ENCODE measurements at places on chromosomes 1 and 21.

DNA sequence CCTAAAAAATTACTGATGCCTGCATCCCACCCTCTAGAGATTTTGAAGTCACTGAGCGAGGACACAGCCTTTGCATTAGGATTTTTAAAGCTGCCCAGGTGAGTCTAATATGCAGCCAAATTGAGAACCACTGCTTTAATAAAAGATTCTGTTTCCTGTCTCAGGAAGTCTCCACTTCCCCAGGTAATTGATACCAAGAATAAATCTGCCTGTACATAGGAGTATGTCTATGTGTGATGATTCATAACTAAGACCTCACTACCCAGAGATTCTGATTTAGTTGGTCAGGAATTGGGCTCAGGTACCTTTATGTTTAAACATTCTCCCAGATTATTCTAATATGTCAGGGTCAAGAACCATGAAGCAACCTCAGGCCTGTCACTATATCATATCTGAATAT is 108.8 kb upstream of the ARTN start:
- no peak for DNase-seq

GRCh38 chr1:228405979-228406228 is 731 bp downstream of the TRIM11 start:
- no peak for DNase-seq

DNA sequence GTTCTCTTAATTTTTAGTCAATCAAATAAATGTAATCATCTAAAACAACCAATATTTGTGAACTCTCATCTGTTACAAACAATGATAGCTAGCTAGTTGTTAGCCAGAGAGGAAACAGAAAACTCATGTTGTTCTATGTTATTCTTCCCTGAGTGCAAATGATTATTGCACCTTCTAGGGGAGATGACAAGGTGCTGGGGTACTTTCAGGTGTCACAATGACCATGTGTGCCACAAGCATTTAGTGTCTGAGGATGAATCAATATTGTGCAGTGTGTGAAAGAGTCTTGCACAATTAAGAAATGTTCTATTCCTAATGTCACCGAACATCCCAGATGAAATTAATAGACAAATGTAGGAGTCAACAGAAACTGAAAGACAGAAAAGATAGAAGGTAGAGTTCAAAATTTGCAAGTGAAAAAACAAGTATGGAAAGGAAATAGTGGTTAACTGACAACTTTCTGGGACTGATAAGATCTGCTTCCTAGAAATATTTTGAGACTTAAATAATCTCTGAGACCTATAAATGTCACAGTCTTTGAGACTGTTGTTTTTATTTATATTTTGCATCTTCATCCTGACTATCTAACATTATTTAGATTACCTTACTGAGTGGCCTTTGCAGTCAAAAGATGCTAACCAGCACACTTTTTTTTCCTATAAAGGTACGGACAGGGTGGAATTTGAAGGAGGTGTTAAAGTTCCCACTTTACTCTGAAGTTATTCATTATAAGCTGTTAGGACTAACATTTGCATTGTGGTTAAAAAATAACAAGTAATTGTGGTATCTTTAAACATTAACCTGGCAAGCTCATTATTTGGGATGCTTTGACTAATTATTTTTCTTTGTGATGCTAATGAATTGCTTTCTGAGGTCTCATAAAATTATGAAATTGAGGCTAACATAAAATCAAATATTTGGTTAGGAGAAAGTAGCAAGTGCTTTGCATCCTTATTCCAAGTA is 21.6 kb upstream of the DPYD start:
- DNase-seq = no peak

GRCh38 chr21:37370152-37371040 is 3.8 kb downstream of the DYRK1A start:
- no peak for DNase-seq

GRCh38 chr1:239058190-239058589 is 328.2 kb upstream of the CHRM3 start:
- DNase-seq = no peak

DNA sequence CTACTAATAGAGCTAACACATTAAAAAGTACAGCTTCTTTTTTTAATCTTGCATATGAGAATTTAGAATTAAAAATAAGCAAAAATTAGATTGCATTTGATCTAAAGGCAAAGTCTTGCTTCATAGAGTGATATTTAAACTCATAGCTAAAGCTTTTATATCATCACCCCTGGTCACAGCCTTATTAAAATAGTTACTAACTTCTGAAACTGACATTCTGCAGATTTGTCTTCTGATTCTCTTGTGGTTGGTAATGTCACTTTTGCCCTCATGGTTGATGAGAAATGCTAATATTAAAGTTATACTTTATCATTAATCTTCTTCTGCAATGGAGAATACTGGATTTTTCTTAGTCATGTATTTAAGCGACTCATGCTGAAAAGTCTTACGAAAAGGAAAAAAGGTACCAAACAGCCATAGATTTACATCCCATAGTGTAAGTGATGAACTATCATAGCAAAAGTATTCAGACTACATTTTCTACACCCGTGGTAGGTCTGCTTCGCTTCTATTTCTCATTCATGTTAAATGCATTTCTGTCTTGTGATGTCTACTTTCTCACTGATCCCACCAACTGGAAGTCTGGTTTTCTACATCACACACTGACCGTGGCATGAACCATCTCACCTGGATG is 330.5 kb upstream of the B3GALT2 start:
- DNase-seq = no peak

DNA sequence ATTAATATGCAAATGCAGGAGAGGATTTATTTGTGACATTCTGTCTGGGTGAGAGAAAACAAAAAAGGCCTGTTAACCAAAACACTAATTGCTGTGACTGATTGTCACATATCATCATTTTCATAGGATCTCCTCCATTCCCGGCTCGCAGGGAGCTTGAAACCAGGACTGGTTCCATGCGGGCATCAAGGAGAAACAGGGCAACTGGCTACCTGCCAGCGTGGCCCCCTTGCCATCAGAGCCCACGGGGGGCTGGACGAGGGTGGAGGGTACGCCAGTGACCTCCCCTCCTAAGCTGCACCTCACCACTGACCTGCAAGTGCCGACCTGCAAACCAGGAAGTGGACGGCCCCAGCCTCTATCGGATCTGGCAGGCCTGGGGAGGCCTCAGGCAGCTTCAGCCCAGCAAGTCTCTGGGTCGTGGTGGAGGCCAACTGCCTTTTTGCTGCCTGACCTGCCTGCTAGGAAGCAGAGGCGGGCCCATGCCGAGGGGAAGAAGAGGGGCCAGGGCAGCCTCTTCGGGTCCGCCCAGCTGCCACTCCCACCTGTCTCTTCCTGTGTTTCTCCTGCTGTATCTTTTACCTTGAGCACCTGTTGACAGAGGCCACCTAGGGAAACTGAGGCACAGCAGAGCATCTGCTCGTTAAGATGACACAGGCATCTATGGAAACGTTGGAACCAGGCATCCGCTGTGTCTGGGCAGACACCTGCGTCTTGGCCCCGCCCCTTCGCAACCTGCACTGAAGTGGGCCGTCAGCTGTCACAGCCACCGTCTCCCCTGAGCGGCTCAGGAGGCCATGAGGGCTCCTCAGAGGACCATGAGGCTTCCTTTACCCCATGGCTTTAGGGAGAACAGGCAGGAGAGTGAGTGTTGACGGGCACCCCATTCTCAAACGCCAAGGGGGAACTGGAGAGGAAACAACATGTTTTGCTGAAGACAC is 74.8 kb downstream of the CASZ1 start:
- DNase-seq = no peak

GRCh38 chr1:75673885-75674284 is 50.6 kb upstream of the ACADM start:
- no peak for DNase-seq

DNA sequence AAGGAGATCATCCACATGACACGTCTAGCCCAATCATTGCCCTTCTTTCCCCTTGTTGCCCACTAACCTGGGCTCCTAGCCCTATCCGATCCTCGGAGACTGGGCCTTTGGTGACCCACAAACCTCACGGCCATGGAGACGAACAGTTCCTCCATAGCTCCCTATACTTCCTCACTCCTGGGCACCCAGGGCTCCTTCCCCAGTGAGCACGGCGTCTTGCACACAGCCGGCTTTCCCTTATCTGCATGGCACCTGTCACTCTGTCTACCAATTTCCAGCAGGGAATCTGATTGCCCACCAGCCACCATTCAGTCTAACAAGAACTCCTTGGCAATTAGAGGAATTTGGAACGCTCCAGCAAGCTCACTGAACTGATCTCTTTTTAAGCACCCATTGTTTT is 3.1 kb downstream of the GNG4 start:
- no peak for DNase-seq

- DNase-seq = no peak
Measured at GRCh38 chr1:171910786-171911185, 69.5 kb downstream of the DNM3 start.

DNA sequence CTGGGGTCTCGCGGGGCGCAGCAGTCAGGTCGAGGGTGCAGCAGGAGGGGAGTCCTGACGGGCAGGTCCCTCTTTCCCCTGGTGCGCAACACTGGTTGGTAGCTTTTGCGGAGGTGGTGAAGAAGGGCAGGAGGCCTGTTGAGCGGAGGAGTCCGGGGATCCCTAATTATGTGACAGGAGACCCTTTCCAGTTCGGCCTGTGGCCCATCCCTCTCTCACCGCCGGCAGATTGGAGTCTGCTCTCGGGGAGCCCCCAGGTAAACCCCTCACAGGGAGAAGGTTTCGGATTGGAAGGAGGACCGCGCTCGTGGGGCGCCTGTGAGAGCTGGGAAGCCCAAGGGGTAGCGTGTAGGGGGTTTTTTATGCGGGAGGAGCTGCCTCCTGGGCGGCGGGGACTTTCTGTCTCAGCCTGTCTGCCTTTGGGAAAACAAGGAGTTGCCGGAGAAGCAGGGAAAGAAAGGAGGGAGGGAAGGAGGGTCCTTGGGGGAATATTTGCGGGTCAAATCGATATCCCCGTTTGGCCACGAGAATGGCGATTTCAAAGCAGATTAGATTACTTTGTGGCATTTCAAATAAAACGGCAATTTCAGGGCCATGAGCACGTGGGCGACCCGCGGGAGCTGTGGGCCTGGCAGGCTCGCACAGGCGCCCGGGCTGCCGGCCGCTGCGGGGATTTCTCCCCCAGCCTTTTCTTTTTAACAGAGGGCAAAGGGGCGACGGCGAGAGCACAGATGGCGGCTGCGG is 9.5 kb downstream of the SIM2 start:
- no peak for DNase-seq

DNA sequence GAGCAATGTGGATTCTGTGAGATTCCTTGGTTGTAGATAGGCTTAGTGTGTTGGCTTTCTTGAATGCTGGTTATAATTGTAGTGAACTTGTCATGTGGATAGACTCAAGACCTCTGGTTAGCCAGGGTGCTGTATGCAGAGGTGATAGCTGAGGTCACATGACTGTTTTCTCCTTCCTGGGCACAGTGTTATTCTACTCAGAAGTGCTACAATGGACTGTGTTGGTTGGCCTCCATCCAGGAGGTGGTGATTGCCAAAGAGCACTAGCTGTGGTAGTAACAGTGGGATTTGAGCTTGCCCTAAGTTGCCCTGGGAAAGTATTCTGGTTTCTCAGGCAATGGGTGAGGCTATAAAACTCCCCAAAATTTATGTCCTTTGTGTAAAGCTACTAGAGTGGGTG is 71.6 kb downstream of the SH3BGR start:
- no peak for DNase-seq

DNA sequence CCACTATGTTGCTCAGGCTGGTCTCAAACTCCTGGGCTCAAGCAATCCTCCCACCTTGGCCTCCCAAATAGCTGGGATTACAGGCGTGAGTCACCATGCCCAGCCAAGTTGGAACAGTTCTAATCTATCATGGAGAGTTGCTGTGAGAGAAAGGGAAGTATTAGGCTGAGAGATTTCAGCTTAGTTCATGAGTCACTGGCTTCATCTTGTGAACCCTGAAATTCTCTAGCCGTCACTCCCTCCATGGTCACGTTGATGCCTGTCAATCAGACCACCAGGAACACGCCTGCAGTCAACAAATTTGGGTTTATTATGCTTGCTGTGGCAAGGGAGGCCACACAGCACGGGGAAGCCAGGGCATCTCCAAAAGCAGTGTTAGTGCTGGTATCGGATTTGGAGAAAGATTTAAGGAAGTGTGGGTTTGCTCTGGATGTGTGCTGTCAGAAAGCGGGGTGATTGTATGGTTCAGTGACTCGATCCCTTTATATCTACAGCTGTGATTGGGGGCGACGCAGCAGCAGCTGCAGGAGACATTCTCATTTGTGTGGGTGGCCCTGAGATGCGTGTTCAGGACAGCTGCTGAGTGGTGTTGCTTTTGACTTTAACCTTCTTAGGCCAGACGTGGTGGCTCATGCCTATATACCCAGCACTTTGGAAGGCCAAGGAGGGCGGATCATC is 18.7 kb downstream of the UQCRHL start:
- DNase-seq = no peak

- DNase-seq = no peak
Measured at GRCh38 chr1:83098131-83098530, 900.8 kb downstream of the TTLL7 start.

DNA sequence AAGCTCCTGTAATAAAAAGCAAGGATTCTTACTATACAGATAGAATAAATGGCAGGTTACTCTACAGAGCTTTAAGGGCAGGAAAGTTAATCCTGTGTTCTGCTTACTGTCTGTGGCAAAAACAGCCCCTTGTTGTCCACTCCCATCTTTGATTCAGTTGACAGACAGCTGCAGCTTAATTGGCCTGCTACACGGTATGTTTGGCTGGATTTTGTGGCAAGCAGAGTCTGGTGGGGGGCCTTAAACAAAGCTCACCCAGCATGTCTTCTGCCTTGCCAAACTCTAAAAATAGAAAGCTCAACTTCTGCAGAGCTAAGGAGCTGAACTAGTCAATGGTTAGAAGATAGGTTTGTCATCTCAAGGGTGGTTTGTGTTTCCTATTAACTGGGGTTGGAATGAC is 407.2 kb downstream of the HLX start:
- DNase-seq = no peak

GRCh38 chr1:40650075-40650474 is 15.4 kb downstream of the RIMS3 start:
- no peak for DNase-seq

DNA sequence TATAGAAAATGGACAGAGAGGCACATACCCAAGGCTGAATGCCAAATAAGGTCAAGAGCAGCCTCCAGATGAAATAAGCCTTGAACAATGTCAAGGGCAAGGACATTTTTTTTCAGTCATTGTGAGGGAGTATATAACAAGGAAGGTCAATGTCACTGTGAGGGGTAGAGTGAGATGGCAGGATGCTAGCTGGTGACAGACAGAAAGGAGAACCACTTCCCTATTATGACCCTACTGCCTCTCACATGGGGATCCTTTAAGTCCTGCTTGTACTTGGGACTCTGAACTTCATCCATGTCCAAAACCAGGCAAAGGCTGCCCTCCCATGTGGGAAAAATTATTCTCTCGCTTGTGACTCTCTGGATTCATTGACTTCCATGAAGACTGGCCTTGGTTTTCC is 119.5 kb upstream of the COA6 start:
- no peak for DNase-seq

GRCh38 chr1:22868331-22868730 is 104.3 kb downstream of the LACTBL1 start:
- DNase-seq = no peak

Measured in prostate gland (tissue), 2 donors.